Stimulated activated CD4-positive, alpha-beta T cell treated with anti-CD3 and anti-CD28 coated beads, Interleukin-1b, Interleukin-23, amount 100 ng/mL, for 1 hour (primary cell): ENCODE measurements at places on chromosomes 12 and 14.

DNA sequence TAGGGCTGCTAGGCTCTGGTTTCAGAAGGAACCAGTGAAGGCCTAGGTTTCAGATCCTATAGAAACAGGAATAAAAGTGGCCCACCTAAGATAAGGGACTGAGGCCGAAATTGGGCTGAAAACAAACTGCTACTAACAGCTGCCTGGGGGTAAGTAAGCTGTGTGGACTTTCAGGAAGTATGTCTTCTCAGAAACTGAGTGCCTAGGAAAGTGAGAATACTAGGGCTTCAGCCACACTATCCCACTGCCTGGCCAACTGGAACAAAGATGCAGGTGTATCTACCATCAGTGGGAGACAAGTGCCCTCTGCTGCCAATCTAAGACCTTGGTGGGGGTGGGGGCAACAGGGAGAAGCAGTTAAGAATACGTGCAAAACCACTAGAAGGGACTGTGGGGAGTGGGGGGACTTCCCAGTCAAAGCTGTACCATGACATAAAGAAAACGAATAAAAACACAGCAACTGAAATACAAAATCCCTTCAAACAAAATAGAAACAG, 82.5 kb downstream of the MED13L start:
- DNase-seq = peak; percentile 20

DNA sequence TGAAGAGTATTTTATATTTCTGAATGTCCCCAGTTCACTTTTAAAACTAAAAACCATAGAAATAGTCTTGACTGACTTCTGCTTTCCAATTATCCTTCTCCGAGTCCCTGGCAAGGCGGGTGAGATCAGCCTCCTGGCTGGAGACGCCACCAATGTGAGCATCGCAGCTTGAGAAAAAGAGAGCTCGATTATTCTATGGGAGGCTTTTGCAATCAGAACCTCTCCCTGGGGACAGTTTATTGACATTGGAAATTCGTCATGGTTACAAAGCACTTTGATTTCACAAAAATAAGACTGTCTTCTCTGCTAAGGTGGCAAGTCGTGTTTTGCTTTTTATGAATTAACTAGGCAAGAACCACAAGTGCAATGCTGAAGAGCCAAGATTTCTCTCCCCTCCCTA, 23.6 kb upstream of the GPHB5 start:
- DNase-seq = no peak

GRCh38 chr12:62647586-62647985, 181.0 kb downstream of the MON2 start:
- DNase-seq = no peak

DNA sequence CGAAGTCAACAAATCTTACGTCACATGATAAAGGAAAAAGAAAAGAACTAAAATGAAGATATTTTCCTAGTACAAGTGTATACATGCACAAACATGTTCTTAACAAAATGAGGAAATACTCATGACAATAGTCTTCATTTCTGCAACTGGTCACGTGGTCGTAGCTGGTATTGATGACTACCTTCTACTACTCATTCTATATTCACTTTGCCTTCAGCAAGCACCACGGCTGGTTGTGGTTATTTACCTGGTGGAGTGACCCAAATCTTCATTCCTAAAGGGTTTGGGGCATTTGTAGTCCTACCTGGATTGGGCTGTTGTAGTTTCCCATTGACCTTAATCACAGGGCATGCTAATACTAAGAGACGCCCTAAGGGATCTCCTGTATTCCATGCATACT, 51.2 kb downstream of the FIGNL2 start:
- DNase-seq = no peak

- DNase-seq = peak; percentile 65
Observed at GRCh38 chr12:40105515-40106201, at the start of gene SLC2A13. Gene SLC2A13 (minus strand): TSS chr12:40106081. CDS start chr12:40105808, 273 bp downstream.

DNA sequence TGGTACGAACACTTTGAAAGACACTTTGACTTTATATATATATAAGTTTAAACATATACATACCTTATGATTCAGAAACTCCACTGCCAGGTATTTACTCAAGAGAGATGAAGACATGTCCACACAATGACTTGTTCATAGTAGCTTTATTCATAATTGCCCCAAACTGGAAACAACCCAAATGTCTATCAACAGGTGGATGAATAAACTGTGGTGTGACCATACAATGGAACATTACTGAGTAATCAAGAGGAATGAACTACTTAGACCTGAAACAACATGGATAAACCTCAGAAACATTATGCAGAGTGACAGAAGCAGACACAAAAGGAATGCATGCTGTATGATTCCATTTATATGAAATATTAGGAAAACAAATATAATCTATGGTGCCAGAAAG, 71.1 kb downstream of the PPP1R36 start:
- DNase-seq = no peak

- DNase-seq = no peak
Observed at GRCh38 chr12:6321905-6322304, 11.4 kb downstream of the PLEKHG6 start.

- DNase-seq = no peak
Observed at GRCh38 chr14:92582706-92583452, 69.3 kb downstream of the RIN3 start.

- DNase-seq = no peak
Observed at GRCh38 chr12:92739113-92739512, 36.3 kb downstream of the PLEKHG7 start.

DNA sequence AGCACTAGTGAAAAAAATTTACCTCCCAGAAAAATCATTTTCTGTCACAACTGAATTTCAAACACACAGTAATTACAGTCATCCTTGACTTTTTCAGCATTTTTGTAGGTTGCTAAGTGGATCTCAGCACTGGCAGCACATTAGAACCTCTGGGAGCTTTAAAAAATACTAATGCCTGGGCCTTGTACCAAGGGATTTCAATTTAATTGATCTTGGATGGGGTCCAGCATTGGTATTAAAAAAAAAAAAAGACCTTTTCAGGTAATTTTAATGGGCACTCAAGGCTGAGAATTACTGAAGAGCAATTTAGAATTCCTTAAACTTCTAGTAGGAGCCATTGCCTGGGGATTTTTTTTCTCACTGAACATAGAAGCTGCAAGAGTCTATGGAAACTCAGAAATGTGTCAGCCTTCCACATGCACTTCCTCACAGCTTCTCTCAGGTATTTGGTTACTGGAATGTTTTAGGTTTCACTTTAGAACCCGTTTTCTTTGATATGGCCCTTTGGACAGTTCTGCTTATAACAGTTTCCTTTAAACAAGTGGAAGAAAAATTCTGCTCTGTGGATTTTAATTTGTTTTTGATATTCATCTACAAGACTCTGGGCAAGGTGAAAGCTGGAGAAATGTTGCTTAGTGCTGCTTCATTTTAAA, 88.5 kb upstream of the DACT1 start:
- DNase-seq = no peak

DNA sequence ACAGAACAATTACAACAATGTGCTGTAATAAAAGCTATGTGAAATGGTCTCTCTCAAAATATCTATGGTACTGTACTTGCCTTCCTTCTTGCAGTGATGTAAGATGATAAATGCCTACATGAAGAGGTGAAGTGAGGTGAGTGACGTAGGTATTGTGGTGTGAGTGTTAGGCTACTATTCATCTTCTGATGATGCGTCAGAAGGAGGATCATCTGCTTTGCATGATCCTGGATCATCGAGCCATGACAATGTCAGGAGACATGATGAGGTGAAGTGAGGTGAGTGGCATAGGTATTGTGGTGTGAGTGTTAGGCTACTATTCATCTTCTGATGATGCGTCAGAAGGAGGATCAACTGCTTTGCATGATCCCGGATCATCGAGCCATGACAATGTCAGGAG, 105.8 kb downstream of the KCNC2 start:
- no peak for DNase-seq

DNA sequence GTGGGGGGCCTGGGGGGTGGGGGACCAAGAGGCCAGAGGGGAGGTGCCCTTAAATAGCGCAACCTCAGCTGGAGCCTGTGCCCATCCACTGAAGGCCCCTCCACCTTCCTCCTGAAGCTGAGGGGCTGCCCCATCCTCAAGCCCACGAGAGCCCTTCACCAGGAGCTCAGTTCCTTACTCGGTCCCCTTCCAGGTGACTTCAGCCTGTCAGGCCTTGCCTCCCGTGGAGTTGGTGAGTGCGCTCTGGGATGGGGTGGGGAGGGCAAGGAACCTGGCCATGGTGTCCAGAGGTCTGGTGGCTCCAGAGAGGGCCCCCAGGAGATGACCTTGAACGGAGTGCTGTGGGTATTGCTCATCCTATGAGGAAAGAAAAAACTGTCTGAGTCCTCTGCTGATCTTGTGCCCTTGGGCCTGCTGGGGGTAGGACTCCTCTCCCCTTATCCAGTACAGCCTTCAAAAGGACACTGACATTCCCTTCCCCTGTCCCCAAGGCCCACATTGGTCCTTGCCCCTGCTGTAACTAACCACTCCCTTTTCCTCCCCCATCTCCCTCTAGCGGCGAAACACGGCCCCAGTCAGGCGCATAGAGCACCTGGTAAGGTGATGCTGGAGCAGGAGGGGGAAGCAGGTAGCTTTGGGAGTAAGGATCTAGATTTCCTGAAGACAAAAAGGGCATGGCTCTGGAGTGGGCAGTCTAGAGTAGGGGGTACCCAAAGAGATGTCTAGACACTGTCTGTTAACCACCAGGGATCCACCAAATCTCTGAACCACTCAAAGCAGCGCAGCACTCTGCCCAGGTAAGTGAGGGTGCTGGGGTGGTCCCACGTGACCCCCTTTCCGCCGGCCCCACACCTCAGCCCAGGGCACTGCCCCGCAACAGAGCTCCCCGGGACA, 3.6 kb downstream of the TNS2 start:
- DNase-seq = peak; percentile 24

DNA sequence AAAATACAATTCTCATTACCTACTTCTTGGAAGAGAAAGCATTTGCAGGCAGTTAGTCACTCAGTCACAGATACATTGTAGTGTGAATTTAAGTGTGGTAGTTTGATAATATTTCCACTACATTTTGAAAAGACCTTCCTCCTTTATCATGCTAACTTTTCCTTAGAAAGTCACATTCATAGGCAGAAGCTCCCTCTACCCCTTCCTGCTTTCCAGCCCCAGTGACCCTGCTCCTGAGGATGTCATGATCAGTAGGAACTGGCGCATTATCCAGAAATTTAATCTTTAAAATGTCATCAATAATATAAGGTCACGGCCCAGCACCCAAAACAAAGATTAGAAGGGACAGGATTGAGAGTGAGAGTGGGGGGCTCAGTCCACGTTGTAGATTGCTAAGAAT, 707.4 kb upstream of the STXBP6 start:
- DNase-seq = no peak

- no peak for DNase-seq
Observed at GRCh38 chr12:105942281-105942680, 196.5 kb downstream of the NUAK1 start.

- no peak for DNase-seq
Observed at GRCh38 chr12:6225630-6226001, 25.4 kb downstream of the CD9 start.

- no peak for DNase-seq
Observed at GRCh38 chr12:98618952-98619351, 25.5 kb downstream of the SLC25A3 start.

- DNase-seq = no peak
Observed at GRCh38 chr12:46577063-46577776, 204.6 kb upstream of the SLC38A2 start.

- DNase-seq = no peak
Observed at GRCh38 chr12:51785906-51786305, 62.6 kb downstream of the FIGNL2 start.

DNA sequence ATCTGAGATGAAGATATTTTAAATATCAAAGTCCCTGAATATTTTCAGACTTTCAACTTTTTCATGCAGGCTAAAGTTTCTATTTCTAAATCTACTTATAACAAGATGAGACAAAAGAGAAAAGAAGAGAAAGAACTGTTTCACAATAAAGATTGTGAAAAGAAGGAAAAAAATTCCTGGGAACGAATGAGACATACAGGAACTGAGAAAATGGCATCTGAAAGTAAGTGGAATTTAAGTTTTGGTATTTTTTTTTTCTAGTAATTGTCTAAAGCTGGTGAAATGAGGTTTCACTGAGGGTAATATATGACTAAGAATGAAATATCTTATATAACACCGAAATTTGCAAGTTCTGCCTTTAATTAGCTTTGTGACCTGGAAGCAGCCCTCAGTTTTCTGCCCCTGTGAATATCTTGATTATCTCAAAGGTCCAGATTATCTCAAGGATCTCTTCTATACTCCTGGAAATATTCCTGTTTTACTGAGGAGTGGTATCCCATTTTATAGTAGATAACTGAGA, 55.7 kb upstream of the PRPF39 start:
- no peak for DNase-seq

DNA sequence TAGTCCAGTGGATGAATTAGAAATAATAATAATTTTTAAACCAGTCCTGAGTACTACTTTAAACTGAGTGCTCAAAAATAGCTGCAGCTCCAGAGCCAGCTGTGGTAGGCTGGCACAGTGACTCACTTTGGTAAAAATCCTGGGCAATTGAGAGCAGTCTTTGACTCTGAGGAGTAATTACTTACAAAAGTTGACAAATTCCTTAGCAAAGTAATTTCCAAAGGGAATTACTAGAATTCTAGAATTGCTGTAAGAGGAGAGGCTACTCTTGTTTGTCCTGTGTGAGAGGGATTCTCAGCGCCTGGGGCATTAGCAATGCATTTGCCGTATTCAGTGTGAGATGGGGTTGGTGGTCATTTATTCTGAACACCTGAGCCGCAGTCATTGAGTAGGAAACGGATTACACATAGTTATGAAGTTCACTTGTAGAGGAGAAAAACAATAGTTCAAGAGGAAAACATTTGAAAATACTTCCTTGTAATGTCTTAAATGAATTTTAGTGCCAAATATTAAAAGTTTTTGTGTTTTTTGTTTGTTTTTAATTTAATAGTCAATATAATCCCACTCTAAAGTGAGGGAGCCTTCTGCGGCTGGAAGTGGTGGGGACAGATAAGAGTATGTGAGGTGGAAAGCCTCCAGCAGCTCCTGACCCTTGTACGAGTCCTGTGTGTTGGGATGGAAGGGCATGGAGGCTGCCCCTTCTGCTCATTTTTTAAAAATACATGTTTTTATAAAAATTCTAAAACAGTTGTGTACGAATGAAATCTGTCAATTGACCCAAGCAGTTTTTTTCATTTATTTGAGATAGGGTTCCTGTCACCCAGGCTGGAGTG, 41.9 kb downstream of the EID3 start:
- no peak for DNase-seq

GRCh38 chr12:22018860-22019259, 27.2 kb upstream of the CMAS start:
- DNase-seq = no peak

GRCh38 chr12:93449277-93449676, 7.5 kb upstream of the UBE2N start:
- no peak for DNase-seq

GRCh38 chr12:80233926-80234325, 134.6 kb downstream of the OTOGL start:
- DNase-seq = no peak

GRCh38 chr12:113196582-113196981, 11.1 kb downstream of the RITA1 start:
- no peak for DNase-seq
